ENCODE measurements at places on chromosomes 1 and 21.

DNA sequence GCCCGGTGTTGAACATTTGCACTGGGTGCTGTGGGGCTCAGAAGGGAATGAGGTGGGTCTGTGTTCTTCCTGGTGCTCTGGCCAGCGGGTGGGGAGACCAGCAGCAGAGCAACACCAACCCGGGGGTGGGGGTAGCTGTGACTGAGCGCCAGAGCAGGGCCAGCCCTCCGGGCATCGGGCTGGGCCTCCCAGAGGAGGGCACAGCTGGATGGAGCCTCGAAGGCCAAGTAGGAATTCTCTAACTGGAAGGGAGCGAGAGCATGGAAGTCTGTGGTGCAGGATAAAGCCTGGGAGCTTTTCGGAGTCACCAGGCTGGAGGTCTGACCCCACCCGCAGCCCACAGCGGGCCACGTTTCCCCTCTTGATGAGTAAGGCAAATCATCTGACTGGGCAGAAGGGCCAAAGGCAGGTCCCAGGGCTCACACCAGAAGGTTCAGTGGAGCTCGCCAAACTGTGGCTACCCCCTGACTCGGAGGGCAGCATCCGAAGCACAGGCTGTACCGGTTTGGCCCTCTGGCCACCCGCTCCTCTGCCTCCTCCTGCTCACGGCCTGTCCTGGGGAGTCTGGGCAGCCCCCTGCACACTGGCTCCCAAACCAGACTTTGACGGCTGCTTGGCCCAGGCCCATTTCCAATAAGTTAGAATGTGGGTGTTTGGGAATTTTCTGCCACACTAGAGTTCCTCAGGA is 18.8 kb downstream of the SLC1A7 start:
- no peak for DNase-seq

- no peak for DNase-seq
Measured at GRCh38 chr1:206986885-206987284, 16.6 kb upstream of the FCAMR start.

DNA sequence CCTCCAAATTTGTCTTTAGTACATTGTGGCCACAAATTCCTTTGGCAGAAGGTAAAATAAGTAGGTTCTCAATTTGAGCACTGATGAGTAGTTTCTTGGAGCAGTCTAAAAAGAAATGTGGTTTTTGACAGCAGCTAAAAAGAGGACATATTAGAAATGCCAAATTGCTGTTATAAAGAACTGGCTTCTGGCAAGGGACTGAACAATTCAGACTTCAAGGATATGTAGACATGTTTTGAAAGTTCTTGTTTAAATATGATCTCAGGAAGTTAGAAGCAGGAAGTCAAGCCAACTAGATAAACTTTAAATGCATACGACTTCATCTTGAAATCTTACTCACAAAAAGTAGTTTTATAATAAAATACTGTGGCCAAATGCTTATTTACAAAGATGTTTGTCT is 18.8 kb downstream of the C1orf52 start:
- no peak for DNase-seq

- no peak for DNase-seq
Measured at GRCh38 chr1:93143136-93143535, 37.1 kb downstream of the TMED5 start.

DNA sequence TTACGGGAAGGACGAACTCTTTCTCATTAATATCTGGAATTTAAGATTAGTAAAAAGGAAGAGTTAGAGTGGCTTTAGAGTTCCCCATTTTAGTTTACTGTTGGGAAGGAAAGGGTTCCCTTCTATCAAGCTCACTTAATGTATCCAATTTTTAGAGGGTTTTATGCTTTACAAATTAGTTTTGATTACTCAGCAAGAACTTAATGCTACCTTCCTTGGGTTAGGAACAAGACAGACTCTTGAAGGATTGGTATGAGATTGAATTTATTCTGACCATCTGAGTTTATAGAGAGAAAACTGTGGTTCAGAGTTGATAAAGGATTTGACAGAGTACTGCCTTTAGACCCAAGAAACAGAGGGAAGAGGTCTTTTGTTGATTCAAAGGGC is 29.5 kb upstream of the RGS4 start:
- no peak for DNase-seq

GRCh38 chr1:180243517-180244221 is 13.6 kb downstream of the LHX4 start:
- no peak for DNase-seq

DNA sequence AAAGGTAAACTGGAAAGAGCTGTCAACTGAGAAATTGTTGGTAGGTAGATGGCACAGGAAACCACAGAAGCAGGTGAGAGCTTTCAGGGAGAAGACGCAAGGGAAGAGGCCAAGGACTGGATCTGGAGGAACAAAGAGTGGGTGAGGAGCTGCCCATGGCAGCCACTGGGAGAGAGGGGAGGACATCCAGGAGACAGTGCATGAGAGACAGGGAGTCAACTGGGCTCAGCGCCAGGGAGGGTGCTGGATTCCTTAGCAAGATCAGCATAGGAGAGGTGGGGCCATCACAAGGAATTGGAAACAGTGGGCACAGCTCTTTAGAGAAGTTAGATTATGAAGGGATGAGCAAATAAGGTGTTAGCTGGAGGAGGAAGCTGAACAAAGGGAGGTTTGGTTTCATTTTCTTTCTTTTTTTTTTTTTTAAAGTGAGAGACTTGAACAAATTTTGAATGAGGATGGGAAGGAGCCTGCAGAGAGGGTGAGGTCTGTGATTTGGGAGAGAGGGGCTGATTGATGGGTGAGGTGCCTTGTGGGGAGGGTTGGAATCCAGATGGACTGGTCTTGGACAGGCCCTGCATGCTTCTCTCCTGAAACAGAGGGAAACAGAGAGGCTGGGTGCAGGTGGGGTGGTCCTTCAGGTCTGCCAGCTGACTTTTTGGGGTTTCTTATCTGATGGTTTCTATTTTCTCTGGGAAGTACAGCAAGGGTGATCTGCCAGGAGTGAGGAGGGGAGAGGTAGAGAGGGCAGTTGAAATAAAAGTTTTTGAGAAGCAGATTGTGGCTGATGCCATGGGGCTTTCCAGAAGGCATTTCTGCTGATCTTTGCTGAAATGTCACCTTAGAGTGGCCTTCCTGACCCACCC is 5.4 kb downstream of the CYP4B1 start:
- no peak for DNase-seq

DNA sequence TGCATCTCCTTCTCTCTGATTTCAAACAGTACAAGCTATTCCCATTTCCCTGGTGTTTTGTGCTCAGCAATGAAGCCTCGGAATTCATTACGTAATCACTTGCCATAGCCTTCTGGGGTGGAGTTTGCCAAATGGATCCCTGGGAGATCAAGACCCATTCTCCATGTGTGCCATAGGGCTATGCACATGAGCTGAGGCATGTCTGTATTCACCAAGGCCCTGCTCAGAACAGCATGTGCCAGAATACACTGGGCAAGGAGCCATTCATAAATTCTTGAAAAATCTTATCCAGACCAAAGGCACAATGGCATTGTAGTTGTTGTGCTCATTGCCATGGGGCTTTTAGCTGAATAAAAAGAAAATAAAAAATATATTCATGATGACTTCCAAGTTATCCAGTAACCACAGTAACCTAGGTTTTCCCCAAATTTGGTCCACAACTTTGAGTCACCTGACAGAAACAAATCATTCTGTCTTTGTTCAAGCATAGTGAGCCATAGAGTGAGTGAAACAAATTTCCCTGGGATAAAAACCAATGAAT is 53.0 kb downstream of the CRB1 start:
- DNase-seq, result no peak

- DNase-seq, result no peak
Measured at GRCh38 chr1:214332946-214333798, 52.2 kb downstream of the SMYD2 start.

GRCh38 chr21:33794596-33794995 is 121.0 kb downstream of the ATP5PO start:
- DNase-seq, result no peak

- DNase-seq, result no peak
Measured at GRCh38 chr1:109391626-109392025, 6.1 kb downstream of the SORT1 start.

GRCh38 chr1:217089361-217090014 is 366.3 kb upstream of the ESRRG start:
- no peak for DNase-seq

DNA sequence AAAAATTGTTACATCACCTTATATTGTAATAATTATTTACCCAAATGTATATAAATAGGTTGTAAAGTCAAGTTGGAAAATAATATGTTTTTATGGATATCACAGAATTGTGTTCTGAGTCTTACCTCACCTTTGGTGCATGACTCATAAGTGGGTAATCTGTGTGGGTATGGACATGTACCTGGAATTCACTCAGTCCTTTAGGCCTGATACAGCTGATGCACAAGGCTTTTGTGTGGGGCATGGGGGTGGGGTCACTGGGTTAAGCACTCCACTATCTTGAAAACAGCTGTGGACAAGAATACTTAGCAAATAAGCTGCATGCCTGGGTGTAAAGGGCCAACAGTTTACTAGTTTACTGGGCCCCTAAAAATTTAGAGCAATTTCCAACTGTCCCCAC is 34.4 kb downstream of the INKA2 start:
- DNase-seq, result no peak

DNA sequence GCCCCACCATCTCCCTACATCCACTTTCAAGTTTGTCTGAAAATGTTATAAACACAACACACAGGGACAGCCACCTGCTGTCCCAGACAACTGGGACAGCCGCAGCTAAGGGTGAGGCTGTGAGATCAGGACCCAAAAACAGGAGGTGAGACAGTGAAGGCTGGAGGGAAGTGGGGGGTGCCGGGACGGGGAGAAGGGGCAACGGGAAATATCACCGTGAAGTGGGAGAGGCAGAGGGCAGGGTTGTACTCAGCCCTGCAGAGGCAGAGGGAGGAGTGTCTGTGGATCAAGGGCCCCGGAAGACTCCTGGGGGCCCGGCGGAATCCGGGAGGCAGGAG is 114.4 kb downstream of the CASZ1 start:
- no peak for DNase-seq

DNA sequence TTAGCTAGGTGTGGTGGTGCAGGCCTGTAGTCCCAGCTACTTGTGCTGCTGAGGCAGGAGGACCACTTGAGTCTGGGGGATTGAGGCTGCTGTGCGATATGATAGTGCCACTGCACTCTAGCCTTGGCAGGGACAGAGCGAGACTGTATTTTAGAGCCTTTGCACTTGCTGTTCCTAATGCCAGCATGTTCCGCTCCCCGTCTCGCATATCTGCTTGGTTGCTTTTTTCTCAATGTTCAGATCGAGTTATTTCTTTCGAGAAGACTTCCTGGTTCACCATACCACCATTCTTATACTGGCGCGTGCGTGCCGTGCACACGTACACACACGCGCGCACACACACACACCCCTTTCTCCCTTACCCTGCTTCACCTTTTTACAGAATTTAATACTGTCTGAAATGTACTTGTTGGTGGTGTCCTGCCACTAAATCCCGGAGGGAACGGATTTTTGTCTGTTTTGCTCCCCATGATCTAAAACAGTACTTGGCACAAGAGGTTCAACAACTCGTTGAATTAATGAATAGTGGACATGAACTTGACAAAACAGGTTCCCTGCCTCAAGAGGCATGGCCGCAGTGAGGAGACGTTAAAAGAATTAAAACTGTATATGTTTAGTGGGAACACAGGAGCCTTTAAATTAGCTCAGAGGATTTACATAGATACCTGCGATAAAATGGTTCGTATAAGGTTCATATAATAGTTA is 1.1 kb upstream of the RPRD2 start:
- DNase-seq, result peak; percentile 78

DNA sequence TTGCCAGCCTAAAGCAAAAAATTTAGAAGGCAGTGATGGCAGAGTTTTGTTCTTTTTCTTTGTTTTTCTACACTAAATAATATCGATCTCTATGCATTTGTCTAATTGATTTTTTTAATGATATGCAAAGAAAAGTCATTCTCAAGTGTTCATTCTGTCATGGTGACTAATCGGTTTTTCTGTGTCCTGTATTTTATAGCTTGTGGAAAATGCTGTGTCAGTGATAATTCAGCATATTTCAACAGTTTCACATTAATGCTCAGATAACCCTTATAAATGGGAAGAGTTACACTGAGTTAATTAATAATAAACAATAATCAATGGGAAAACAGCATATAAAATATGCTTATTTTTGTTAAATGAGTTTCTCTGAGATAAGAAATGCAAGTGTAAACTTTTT is 824.9 kb downstream of the AMY1C start:
- no peak for DNase-seq

GRCh38 chr1:95583661-95584210 is 349.7 kb downstream of the RWDD3 start:
- DNase-seq, result peak; percentile 74

- no peak for DNase-seq
Measured at GRCh38 chr21:33931799-33932390, 16.3 kb upstream of the ATP5PO start.

DNA sequence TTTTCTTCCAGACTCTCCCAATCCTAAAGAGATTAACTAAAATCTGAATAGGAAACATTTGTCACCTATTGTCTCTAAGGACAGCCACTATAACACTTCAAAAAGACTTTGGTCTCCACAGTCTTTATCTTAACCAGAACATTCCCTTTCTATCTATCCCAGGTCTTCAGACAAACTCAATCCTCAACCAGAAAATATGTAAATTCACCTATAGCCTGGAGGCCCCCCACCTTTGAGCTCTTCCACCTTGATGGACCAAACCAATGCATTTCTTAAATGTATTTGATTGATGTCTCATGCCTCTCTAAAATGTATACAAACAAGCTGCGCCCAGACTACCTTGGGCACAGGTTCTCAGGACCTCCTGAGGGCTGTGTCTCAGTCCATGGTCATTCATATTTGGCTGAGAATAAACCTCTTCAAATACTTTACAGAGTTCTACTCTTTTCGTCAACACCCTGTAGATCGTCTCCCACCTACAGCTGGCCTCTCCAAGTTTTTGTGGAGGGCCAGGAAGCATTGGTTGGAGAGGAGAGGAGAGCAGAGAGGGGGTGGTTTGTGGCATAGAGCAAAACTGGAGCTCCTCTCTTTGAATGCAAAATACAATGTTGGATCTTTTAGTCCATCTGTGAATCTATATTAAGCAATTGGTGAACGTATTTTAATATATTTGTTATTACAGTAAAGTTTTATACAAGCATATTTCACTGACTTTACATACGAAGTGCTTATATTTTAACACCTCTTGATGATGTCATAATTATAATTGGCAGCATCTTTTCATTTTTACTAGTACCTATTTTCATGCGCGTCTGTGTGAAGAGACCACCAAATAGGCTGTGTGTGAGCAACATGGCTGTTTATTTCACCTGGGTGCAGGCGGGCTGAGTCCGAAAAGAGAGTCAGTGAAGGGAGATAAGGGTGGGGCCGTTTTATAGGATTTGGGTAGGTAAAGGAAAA is 230.7 kb upstream of the DUSP10 start:
- DNase-seq, result no peak

DNA sequence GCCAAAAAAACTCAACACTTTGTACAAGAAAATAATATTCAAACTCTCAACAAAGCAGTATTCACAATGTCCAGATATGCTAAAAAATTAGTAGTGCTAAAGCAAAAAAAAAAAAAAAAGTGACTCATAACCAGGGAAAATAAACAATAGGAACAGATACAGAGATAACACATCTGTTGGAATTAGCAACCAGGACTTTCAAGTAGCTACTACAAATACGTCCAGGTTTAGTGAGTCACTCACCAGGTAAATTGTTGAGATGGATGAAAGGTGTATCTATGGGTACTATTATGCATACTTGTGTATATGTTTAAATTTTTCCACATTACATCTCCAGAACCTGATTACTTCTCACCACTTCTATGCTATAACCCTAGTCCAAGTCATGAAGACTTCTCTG is 144.8 kb upstream of the SLC35F3 start:
- DNase-seq, result no peak

Data from NCI-H187 treated with DMSO at 0.1 percent for 48 hours (cell line).